ENCODE measurements at places on chromosomes 13 and 19.

GRCh38 chr13:52827839-52828238 is 20.6 kb downstream of the PCDH8 start:
- no peak for DNase-seq

GRCh38 chr19:32909257-32909656 is 39.7 kb upstream of the SLC7A9 start:
- DNase-seq = no peak

- no peak for DNase-seq
Observed at GRCh38 chr19:23070353-23071146, 46.3 kb upstream of the ZNF730 start.

- no peak for DNase-seq
Observed at GRCh38 chr13:44498502-44498901, 77.6 kb downstream of the TSC22D1 start.

DNA sequence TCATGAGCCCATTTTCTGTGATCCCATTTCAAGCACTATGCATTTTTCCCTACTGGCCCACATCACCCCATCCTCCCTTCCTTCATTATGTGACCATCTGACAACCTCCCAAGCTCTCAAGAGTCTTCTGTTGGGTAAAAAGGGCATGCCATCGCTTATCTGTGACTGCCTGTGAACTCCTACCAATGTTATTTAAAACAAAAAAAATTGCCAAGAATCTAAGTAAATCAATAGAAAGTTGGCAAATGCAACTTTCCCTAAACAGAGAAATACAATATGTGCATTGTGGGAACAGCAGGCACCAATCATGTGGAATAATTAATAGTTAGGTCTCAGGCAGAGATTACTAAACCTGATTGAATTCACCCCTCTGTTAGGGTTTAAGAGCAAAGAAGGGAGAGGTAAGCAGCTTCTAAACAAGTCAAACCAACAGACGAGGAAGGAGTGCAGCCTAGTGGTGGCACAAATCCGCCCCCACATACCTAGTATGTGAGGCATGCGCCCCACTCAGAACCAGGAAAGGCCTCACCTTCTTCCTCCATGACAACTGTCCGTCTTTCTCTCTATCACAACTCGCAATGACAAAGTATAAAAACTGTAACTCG is 29.8 kb downstream of the DZIP1 start:
- no peak for DNase-seq

DNA sequence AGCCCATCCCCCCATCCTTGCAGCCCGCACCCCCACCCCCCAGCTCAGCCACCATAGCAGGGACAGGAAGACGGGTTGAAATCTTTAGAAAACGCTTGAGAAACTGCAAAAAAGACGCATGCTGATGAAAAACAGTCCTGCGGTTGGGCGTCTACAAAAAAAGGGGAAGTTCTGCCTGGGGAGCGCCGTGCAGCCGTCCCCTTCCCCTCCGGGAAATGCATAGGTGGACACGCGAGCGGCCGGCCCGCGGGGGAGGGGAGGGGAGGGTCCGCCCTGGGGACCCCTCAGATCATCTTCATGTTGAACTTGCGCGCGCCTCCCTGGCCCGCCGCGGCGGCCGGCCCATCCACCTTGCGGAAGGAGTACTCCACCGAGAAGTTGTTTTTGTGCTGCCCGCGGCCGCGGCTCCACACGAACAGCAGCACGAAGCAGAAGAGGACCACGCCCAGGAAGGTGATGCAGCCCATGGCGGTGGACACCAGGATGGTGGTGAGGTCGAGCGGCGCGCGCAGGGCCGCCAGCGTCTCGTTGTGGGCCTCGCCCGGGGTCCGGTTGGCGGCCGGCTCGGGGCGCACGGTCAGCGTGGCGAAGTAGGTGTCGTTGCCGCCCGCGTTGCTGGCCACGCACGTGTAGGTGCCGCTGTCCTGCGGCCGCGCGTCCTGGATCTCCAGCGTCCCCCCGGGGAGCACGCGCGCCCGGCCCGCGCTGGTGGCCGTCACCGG is 7.9 kb upstream of the PEAK3 start:
- no peak for DNase-seq

DNA sequence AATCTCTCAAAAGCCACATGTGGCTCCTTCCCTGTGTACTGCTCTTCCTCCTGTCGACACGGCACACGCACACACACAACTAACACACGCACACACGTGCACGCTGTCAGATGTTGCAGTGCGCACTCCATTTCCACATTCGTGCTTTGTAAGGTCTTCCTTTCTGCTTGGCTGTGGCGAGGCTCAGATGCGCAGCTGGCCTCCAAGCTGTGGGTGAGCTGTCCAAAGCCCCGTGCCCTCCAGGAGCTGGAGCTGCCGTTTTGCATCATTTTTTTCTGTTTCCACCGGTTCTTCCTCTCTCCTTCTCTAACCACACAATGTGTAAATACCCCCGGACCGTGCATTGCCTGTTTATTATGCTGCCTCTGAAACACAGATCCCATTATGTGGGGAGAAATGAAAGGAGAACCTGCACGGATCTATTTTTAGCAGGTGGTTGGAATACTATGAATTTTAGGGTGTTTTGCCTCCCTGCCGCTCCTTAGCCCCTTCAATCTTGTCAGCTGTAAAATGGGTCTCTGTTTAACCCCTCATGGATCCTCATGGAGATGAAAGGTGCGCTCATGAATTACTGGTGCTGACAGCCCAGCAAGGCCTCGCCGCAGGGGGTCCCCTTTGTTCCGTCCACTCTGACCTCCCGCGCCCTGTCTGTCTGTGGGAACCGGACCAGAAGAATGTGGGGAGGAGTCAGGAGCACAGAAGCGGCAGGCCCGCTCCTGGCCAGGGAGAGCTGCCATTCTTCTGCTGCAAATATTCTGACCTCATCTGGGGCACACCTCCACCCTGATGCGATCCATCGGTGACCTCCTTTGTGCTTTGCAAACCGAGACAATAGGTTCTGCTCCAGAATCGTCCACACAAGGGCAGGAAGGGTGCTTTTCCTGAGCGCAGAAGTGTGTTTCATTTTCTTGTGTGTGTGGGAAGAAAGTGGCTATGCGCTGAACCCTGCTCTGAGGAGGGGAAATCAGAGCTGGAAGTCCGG is 137.7 kb downstream of the SOX1 start:
- DNase-seq = no peak

GRCh38 chr13:20407759-20408158 is 117.9 kb downstream of the CRYL1 start:
- no peak for DNase-seq

DNA sequence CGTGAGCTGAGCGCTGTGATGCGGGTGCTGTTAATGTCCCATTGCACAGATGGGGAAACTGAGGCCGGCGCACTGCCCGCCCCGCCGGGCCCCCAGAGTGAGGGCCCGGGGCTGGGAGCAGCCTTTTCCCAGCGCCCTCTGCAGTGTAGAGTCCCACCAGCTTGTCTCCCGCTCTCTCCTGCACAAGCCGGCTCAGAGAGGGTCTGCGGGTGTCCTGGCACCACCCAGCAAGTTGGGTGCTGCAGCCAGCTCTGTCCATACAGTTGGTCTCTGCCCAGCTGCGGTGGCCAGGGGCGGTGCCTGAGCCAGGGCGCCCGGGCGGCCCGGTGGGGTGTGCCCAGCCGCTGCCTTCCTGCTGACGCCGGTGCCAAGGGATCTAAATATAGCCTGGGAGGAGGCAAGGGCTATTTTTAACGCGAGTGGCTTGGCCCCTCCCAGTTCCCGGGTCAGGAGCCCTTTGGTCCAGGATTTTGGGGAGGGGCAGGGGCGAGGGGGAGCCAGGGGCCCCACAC is 19.3 kb downstream of the GADD45B start:
- DNase-seq = no peak

DNA sequence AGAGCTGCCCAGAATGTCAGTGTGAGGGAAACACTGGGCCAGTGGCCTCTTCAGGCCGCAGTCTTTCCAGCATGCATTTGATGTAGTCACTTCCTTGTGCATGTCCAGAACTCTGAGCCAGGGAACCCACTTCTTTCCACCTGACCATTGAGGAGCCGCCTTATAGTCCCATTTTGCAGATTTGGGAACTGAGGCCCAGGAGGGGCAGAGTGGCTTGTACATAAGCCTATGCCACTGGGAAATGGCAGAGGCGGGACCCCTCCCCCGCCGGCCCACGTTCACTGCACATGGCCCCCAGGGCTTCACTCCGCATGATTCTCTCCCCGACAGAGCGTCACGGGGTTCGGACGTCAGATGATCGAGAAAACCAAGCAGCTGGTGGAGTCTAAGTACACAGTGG is 5.6 kb upstream of the SPIB start:
- no peak for DNase-seq

DNA sequence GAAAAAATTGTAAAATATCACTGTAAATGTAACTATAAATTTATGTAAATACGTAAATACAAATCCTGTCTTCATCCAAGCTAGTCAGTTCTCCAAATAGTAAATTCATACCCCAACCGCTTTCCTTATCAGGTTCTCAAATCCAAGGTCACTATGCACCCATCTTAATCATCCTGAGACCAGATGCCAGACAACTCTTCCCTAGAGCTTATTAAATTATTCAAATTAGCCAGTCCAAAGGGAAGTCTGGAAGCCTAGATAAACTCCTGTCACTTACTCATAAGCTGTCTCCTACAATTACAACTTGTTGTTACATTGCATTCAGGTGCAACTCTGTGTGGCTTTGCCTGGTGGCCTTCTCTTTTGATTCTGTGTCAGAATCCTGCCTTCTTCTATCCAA is 836.1 kb upstream of the PCDH20 start:
- DNase-seq = no peak

DNA sequence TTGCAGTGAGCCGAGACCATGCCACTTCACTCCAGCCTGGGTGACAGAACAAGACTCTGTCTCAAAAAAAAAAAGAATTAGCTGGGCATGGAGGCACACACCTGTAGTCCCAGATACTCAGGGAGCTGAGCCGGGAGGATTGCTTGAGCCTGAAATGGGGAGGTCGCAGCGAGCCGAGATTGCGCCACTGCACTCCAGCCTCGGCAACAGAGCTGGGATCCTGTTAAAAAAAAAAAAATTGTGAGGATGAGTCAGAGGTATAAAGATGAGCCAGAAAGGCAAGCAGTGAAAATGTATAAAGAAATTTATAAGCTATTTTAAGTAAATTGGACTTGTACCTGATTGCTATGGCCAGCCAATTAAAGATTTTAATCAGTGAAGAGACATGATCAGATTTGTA is 21.1 kb downstream of the KBTBD6 start:
- no peak for DNase-seq

DNA sequence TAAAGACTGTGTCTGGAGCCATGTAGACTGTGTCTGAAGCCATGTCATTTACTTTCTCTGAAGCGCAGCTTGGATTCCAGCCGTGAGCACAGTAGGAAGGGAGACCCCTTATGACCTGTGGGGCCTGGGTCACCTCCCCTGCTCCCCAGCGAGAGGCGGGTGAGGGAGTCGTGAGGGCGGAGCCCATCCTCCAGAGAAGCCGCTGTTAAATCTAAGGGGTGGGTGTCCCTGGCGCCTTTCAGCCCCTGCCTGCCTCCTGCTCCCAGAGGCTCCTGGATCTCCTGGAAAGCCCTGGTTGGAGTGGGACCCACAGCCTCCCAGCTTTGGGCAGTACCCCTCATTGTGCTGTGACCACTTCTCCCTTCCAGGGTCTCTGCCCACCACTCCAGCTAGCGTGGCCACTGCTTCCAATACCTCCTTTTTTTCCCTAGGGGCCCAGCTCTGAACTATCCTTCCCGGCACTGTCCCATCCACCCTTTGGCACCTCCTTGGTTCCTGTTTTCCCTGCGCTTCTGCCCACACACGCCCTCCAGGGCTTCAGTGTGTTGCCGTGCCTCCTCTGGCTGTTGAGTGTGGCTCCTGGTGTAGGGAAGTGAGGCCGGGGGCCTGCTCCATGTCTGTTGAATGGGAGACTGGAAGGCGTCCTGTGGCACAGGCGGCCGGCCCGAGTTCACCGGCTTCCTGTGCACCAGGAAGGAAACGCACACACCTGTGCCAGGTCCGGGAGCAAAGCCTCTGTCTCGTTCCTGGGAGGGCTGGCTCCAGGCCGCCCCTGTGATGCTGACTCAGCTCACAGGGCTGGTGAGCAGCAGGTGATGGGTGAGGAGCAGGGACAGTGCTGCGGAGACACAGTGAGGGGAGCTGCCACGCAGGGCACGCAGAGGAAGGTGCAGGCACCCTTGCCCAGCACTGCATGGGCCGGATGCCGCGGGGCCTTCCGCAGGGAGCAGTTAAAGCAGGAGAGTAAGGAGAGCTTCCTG is 29.4 kb downstream of the ATP4B start:
- no peak for DNase-seq

GRCh38 chr19:39430675-39431593 is 4.8 kb downstream of the RPS16 start:
- DNase-seq = peak; percentile 98

DNA sequence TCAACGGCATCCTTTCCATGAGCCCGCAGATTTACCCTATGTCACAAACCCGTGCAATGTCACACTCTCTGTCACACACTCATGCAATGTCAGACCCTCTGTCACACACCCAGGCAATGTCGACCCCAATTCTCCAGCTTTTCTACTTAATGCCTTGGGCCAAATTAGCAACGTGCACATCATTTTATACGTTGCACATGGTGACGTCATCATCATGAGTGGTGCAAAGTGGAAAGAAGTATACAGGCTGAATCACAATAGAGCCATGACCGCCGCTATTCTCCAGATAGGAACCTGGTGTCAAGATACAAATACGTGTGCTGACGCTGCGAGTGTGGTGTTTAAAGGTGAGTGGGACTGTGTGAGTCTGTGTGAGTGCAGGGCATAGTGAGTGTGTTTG is 21.7 kb upstream of the ZNF845 start:
- DNase-seq = no peak

DNA sequence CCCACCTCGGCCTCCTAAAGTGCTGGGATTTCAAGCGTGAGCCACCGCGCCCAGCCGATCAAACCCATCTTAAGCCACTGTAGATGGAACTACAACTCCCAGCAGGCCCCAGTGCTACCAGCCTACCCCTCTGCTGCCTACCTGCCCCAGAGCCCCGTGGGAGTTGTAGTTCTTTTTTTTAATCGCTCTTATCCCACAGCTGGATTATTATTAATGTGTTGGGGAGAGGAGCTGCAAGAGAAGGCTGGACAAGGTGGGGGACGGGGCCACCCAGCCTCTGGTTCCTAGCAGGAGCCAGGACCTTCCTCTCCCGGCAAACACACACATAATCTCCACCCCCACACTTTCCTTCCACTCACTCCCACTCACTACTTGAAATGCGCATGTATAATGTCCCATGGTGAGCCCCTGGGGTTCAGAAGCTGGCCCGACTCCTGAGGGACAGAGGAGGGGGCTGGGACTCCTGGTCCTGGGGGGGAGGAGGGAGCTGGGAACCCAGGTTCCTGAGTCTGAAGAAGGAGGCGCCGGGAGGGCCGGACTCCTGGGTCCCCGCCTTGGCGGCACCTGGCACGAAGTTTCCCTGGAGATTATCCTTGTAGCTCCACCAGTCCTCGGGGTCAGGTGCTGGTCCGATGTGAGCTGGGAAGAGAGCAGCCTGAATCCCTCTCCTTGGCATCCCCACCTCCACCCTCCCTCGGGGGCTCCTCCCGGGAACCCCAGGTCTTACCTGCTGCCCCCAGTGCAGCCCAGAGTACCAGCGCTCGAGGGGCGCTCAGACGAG is 958 bp downstream of the CA11 start:
- DNase-seq = no peak

- no peak for DNase-seq
Observed at GRCh38 chr13:39405596-39406205, 197.3 kb downstream of the LHFPL6 start.
